Left lung (tissue), 14 donors: ENCODE measurements at places on chromosomes 16 and 17.
A peak's percentile ranks its signal among the peaks of the same experiment; 100 is the strongest.

GRCh38 chr17:40828454-40829044, 6.1 kb upstream of the KRT10 start:
- DNase-seq = no peak

- no peak for DNase-seq
Measured at GRCh38 chr16:33059206-33059605, 134.8 kb upstream of the TP53TG3C start.

- no peak for DNase-seq
Measured at GRCh38 chr17:6648181-6648580, 3.2 kb downstream of the MED31 start.

- no peak for DNase-seq
Measured at GRCh38 chr17:69067274-69068047, 6.7 kb upstream of the ABCA9 start.

- DNase-seq = peak; percentile 37
Measured at GRCh38 chr16:53282975-53283946, 151.0 kb upstream of the RBL2 start.

- no peak for DNase-seq
Measured at GRCh38 chr16:46882304-46882939, 1.7 kb upstream of the GPT2 start.

- DNase-seq = peak; percentile 84
Measured at GRCh38 chr17:42681976-42682721, at the start of gene CNTNAP1. Gene CNTNAP1, plus strand, starts transcription at chr17:42682531. Its CDS starts 299 bp downstream, at chr17:42682830.

DNA sequence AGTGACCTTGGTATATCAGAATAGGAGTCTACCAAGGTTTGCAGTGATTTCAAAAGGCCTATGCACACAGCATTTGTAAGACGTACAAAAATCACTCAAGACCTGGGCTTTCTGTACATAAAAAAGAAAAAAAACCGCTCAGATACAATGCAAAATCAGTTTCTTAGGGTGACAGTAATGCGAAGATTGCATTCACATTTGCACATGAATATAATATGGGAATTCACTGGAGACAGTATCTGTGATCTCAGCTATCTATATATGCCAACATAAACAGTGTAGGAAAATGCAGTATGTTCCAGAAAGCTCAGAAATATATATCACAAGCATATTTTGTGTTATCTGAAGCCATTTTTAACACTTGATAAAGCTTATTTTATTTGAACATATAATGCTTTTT, 176.4 kb upstream of the MYOCD start:
- DNase-seq = no peak

DNA sequence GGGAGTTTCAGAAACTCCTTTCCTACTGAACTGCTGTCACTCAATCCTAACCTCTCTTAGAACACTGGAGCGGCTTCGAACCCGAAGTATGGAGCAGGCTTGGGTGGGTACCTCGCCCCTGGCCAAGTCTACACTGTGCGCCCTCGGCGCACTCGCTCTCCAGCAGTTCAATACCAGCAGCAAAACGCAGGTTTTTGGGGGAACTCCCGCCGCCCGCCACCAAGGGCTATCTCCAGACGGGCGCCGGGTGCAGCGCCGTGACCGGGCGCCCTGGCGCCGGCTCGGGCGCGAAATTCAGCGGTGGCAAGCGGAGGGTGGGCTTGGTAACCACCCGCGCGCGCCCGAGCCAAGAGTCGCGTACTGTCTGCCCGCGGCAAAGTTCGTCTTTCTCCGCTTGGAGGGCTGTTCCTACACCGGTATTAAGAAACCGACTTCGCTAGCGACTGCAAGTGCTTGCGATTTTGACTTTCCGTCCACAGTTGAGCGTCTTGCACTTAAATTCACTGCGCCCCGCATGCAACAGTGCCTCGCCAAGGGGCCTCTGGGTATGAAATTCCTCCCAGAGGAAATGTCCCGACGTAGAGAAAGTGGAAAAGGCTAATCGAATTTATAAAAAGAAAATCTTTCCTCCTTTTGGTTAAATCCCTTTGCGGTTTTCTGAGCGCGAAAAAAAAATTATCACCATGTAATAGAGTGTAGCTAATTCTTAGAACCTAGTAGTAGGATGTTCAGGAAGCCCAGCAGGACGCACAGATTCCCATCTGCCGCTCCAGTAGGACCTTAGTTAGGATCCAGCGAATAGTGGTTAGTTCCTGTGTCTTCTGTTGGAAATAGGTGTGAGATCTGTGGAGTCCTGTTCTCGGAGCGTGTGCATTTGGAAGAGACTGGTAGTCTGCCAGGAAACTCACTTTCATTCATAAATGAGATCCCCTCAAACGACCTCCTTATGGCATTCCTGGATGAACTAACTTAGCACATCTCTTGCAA, 5.0 kb upstream of the SALL1 start:
- no peak for DNase-seq

- no peak for DNase-seq
Measured at GRCh38 chr16:31201582-31202413, 762 bp downstream of the PYCARD start.

DNA sequence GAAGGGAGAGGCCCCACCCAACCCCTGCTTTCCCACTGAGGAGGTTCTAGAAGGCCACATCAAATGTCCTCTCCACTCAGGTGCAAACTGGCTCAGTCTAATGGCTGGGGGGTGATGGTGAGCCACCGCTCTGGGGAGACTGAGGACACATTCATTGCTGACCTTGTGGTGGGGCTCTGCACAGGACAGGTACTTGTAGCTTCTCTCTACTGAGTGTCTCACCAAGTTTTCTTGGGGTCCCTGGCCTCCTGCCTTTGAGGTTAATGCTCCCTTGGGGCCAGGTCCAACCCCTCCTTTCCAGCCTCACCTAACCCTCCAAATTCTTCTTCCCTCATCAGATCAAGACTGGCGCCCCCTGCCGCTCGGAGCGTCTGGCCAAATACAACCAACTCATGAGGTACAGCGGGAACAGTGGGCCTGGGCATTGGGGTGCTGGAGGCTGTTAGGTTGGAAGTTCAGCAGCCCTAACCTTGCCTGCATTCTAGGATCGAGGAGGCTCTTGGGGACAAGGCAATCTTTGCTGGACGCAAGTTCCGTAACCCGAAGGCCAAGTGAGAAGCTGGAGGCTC, 5.7 kb downstream of the ENO3 start:
- DNase-seq = no peak

DNA sequence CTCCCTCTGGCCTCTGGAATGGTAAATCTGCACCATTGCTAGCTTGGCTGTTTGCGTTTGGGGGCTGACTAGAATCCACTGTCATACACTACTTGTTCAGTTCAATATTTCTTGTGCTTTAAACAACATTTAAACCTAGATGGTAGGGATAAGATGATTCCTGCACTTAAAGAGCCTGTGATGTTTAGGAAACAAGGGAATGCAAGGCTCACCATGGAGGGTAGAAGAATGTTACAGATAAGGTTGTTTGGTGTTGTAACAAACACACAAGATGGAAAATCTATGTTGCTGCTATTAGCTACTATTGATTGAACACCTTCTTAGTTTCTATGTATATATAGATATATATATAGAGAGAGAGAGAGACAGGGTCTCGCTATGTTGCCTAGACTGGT, 31.4 kb downstream of the YPEL2 start:
- no peak for DNase-seq

GRCh38 chr17:40454613-40454995, 11.4 kb downstream of the IGFBP4 start:
- no peak for DNase-seq
